ENCODE measurements at places on chromosomes 16 and 17.

DNA sequence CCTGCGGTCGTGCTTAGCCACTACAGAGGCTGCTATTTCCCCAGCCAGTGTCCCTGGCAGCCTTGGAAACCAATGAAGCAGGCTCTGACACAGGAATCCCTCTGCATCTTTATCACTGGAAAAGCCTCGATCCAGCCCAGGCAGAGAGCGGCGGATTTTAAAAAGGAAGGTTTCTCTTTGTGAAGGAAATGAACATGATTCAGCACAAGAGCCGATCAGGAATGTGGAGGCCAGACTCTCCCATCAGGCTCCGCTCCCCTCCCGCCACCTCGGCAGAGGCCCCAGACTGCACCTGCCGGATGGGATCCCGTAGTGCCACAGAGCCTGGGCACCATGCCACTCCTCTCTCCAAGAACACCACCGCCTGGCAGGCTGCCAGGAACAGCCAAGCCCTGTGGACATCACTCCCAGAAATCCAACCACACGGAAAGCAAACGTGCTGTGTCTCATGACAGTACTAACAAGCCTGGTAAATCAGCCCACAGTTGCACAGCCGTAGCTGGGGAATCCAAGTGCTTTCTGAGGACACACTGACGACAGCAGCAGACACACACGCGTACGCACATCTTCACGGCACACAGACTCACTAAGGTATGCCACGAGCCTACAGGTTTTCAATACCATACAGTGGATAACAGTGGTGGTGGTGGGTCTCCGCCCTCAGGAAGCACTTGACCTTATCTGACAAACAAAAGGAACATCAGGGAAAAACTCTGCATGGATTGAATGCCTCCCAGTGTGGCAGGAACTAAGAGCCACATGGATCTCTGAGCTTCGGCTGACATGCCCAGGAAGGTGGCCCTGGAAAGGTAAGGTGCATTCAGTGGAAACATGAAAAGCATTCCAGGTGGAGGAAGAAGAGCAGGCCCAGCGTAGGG lies 5.4 kb downstream of the LRRC75A start:
- DNase-seq, result no peak

DNA sequence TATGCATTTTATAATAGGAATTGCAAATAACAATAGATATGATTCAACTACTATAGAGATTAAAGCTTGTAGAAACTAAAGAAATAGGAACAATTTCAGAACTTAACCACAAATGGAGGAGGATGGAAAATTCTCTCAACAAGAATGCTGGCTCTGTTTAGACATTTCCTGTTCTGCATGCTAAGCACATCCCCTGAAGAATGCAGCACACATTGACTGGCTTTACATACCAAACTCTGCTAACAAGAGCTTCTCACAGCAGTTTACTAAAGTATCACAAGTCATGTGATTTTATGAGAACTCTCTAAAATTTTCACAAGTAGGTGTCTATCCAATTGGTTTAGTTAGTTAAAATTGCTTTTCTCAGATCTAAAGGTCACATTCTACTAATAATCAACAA lies 85.2 kb downstream of the SPAG9 start:
- DNase-seq, result no peak

- DNase-seq, result no peak
Measured at GRCh38 chr17:42563543-42563942, 1.6 kb downstream of the COASY start.

DNA sequence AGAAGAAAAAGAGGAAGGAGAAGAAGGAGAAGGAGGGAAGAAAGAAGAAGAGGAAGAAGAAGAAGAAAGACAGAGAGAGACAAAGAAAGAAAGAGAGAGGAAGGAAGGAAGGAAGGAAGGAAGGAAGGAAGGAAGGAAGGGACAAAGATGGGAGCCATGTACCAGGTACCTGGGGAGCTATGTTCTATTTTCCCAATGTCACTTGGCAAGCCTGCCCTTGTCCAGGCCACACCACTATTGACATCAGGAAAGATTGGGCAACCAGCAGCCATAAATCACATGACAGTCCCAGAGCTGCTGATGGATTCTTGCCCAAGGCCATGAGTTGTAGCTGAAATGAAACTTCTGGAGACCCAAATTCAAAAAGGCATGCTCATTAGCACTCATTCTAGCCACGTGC lies 2.7 kb upstream of the CES1 start:
- no peak for DNase-seq

DNA sequence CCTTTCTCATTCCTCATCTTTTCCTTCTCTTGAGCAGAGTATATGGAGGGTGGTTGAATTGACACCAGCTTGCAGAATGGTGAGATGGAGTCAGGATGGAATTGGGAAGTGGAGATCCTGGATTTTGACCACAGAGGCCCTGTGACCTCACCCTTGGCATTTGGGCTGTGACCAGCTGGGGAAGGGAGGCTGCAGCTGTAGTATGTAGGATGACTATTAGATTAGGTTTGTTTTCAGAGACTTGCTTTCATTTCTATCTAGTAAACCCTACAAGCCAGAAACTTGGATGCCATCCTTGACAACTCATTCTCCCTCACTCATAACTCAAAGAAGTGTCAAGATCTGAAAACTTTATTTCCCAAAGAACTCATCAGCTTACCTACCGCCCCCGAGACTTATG lies 5.9 kb downstream of the GNGT2 start:
- no peak for DNase-seq

- peak; percentile 86 for DNase-seq
Measured at GRCh38 chr17:41864836-41865595, at the start of gene KLHL11. Gene KLHL11, minus strand, starts transcription at chr17:41865423. Its CDS starts 53 bp downstream, at chr17:41865370.

DNA sequence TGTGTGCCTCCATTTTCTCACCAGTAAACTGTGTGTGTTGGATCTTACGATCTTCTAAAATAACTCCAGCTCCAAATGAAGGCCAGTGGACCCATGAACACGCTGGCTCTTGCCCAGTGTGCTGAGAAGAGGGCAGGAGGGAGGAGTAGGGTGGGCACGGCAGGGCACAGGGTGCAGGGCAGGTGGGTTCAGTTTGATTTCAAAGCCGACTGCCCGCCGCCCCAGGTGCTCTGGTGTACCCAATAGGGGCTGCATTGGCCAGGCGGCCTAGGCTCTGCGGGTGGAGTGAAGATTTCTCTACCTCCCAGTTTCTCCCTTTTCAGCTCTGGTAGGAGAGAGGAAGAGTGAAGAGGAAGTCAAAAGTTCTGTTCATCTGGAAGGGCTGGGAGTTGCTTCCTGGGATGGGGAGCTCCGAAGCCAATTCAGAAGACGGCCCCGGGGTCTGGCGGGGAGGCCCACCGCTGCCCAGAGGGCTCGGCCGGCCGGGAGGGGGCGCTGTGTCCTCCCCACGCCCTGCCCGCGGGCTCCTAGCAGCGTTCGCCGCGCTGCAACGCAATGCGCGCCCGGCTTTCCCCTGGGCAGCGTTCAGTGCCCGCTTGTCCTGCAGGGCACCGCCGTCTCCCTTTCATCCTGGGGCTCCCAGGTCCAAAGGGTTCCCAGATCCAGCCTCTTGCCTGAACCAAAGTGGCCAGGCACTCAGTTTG lies 1.1 kb upstream of the CRHR1 start:
- peak; percentile 21 for DNase-seq

Data from anterior cingulate cortex (tissue), 58 donors.